CD4-positive, alpha-beta T cell (primary cell): ENCODE measurements at places on chromosomes 12 and 14.

DNA sequence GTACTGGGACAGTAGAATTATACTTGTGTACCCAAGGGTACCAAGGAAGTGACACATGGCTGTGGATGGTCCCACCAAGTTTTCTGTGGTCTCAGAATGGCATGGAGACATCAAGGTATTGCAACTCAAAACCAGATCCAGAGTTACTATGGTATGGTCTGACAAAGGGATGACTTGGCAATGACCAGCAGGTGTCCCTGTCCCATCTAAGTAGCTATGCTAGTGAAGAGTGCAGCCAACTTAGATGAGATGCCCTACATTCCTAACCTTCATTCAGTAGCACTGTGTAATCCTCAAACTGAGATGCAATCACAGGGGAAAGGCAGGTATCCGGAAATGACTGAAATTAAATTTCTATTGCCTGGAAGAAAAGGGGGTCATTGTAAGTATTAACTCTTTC is 188.7 kb upstream of the TMEM260 start:
- no peak for DNase-seq

DNA sequence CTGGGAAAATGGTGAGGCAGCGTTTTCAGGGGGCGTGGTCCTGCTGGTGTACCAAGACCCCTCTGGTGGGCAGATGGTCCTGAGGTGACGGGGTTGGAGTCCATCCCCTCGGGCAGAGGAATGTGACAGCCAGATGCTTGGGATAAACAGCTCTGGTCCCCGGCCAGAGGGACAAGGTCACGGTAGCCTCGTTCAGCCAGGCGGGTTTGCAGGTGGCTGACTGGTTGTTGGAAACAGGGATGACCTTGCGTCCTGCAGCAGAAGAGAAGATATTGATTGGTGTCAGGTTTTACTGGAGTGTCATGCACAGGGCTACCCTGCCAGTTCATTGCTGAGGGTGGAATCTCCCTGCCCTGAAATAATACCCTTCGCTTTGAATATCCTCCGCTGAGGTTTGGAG is 43.3 kb downstream of the SLC24A4 start:
- DNase-seq: no peak

DNA sequence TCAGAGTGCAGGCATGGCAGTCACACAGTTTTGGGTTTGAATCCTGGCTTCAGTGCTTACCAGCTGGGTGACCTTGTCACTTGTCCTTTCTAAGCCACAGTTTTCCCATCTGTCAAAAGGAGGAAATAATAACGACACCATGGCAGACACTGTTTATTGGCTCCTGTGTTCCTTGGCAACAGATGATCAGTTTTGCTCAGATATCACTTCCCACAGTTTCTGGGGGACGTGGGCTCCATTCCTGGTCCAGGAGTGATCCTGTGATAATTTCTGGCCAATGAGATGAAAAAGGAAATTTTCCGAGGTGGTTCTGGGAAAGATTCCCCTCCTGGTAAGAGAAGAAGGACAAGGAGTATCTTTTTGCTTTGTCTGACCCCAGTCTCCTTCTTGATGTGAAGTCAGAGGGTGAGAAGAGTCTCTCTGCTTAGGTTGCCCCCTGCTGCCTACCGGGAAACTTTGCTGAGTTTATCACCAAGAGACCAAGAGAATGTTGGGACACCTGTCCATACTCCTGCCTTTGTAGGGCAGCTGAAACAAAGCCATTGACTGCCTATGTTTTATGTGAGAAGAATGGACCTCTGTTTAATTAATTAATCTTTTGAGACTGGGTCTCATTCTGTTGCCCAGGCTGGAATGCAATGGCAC is 178.9 kb upstream of the NRXN3 start:
- no peak for DNase-seq

DNA sequence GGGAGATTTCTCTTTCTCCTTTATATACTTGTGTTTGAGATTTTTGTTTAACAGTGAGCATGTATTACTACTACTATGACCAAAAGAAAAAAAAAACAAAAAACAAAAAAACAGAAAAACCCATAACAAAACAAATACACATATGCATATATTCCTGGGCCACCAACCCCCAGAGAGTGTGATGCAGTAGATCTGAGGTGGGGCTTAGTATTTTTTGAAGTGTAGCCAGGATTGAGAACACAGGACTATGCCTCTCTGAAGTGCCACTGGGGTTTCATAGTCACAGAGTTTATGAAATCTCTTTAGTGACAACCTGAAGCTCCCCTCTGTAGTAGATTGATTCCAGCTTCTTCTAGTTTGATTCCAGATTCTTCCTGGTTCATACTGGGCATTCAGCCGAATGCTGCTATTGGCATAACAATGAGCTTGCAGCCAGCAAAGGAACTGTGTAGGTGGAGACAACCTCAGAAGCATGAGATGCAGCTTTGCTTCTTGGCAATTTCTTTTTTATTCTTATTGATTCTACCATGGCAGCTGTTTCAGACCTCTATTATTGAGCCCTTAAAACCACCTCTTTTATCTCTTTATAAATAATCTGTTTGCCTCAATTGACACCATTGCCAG is 15.5 kb upstream of the ANO4 start:
- no peak for DNase-seq

DNA sequence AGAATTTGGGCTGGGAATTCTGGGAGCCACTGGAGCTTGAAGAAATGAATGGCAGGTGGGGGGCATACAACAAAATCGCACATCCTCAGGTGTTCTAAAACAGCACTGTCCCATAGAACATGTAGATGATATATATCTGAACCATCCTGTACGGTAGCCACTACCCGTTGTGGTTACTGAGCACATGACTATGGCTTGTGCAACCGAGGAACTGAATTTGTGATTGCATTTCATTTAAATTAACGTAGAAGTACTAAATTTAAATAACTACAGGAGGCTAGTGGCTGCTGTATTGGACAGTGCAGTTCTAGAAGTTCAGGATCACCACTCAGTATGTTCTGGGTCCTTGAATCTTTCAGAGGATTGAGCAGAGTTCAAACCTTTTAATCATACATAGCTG is 172.4 kb downstream of the PHETA1 start:
- no peak for DNase-seq
